ENCODE measurements at places on chromosomes 12 and 14.

DNA sequence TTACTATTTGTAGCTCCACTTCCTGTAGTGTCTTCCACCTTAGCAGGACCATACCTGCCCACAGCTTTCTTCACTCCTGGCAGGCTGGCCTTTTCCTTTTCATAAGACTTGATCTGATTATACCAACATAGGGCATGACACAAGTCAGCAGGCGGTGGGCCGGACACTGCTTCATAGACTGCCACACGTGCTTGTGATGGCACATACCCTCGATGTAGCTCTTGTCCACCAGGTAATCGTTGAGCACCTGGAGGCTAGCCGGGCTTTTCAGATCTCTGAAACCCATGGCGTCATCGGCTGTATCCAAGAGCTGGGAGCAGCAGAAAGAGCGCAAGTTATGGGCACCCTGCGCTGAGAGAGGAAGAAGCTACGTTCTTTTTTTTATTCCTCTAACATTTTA, 53.7 kb upstream of the TMEM263 start:
- no peak for DNase-seq

DNA sequence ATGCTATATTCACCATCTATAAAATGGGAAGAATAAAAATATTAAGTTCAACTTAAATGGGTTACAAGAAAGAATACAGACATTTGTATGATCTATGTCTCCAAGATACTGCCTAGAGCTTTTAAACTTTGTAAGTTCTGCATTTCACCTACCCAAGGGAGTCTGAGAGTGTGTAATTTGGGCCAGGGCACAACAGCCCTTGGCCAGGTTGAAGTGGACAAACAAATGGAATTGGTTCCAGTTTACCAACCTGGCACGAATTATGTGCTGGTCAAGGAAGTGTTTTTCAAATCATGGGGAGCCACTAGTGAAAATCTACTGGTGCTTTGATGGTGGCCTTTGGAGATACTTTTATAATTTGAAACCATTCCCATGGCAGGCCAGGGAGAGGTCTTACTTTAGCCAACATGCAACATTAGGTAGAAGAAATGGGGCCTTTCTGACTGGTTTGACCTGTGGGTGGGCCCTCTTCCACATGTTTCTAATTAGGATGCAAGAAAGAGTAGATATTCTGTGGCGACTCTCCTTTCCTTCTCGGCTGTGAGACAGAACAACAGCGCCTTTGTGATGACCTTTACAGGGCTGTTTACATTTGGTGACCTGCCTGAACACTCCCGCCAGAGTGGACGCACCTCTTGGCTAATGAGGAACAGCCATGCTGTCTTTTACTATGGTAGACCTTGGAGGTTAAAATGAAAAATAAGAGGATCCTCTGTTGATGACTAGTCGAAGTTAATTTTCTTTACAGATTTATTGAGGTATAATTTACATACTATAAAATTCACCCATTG, 476.6 kb downstream of the ZFP36L1 start:
- no peak for DNase-seq

- no peak for DNase-seq
Measured at GRCh38 chr14:103762036-103762435, 46.4 kb downstream of the ZFYVE21 start.

DNA sequence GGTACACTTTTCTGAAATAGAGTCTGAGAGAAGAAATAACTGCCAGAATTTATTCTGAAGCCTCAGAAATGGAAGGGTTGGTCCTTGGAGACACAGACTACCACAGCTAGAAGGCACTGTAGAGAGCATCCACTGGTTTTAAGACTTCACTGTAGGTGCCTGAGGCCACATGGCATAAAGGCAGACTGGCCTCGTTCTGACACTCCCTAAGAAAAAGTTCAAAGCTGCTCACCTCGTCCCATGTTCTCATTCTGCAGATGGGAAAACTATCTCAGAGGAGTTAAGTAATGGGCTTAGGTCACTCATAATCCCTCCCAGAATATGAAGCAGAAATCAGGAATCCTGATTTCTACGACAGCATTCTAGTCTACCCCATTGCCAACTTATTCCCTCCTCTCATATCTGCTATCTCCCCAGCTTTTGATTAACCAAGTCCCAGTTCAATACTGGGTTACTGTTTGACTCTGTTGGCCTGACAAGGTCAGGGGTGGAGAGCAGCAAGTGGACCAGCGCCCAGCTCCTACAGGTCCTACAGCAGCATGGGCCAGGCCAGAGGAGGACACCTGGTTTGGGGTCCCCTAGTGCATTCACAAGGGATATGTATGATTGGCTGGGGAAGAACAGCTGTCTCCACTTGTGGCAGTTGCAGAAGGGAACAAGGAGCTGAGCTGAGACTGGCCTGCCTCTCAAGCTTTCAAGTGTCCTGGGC, 3.7 kb downstream of the ITGA5 start:
- DNase-seq: no peak

DNA sequence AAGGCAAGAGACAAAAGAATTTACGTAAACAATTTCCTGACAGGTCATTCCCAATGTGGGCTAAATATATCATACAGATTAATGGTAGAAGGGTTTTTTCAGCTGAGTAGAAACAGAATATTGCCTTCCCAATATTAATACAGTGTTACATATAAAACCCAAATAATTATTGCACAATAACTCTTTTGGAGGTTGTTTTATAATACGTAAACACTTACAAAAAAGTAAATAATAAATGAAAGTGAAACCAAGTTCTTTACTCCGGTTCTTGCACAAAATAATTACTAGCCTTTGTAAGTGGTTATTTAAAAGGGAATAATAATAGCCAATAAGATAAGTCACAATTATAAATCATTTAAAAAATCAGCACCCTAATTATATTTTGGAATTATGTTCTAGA, 118.6 kb upstream of the SSTR1 start:
- no peak for DNase-seq

DNA sequence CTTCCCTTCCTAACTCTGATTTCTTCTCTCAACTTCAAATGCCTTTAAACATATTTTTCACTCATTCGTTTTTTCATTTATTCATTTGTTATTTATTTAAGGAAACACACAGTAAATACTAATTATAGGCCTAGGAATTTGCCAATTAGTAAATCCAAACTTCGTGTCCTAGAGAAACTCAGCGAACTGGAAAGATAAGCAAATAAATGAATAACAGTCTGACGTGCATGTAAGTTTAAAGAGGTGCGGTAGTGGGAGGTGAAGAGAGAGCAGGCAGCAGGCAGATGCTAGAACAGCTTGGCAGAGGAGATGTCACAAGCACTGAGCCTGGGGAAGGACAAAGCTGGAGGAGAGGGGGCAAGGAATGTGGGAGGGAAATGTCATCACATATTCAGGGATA, 228.2 kb downstream of the DPY19L2 start:
- DNase-seq: no peak

DNA sequence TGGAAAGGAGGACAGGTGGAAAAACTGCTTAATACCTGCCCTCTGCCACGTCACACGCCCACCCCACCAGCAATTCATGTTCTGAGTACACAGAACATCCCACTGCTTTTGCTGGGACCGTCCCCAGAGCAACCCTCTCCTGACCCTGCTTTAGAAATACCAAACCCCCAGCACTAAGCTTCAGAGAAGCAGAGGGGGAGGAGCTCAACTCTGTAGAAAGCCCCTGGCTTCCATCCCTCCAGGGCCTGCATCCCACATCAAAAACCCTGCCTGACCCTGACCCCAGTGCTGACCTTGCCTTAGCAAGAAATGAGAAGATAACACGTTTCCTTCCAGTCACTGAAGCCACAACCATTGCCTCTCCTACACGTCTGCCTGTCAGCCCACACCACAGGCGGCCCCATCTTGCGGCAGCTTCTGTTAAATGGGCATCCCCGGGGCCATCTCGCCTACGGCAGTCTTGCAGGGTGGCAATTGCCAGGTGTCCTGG, 19.7 kb downstream of the VDR start:
- DNase-seq: no peak

DNA sequence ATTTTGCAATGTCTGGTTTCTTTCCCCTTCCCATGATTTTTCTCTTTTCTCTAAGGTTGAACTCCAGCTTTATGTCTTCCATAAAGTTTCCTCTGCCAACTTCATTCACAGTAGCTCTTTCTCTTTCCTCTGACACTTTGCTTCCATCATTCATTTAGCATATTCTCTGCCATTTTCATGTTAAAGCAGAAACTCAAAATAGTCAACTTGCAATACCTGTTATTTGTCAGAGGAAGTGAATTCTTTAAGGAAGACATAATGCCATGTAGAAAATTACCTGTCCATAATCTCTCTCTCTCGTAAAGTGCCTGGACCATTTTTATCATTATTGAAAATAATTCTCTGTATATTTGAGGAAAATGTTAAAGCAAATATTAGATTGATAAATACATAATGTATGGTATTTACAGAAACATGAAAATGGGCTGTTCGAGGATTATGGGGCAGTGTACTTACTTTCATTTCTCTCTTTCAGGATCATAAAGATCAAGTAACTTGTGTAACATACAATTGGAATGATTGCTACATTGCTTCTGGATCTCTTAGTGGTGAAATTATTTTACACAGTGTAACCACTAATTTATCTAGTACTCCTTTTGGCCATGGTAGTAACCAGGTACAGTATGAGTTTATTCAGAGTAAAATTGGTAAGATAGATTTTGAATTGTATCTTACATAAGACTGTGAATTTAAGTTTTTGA, 12.6 kb downstream of the NEDD1 start:
- no peak for DNase-seq

- no peak for DNase-seq
Measured at GRCh38 chr12:8692573-8692972, 5.2 kb upstream of the RIMKLB start.

GRCh38 chr12:52519826-52520662, at the start of gene KRT5:
TSS of gene KRT5 (minus strand) at chr12:52520394. CDS start at chr12:52520296, 98 bp downstream.
- DNase-seq: no peak

DNA sequence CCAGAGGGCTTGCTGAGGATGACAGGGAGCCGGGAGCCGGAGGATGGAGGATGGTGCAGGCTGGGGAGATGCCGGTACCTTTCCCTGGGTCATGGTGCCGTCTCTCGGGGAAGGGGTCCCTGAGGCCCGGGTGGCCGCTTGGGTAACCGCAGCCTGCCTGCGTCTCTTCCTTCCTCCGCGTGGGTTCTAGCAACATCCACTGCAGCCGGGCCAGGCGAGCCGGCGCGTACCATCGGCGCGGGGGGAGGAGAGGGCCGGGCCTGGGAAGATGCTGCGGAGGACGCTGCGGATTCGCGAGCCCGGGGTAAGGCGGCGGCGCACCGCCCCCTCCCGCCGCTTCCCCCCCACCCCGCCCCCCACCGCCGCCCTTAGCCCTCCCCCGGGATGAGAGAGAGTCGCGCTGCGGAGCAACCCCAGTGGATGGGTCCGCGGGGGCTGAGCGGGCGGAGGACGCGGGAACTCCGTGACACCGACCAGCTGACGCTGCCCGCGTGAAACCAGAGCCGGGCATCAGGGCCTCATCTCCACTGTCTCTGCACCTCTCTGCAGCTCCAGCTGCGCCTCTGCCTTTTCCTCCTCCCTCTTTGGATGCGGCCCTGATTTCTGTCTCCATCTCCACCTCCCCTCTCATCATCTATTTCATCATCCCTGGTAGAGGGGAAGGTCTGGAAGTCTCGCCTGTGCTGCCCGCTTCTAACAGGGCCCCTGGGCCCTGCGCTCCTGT, at the start of gene FAIM2:
TSS of gene FAIM2 (minus strand) at position 201 of the 724 bp plus-strand sequence. CDS start at position 93, 108 bp downstream.
- peak; percentile 33 for DNase-seq

DNA sequence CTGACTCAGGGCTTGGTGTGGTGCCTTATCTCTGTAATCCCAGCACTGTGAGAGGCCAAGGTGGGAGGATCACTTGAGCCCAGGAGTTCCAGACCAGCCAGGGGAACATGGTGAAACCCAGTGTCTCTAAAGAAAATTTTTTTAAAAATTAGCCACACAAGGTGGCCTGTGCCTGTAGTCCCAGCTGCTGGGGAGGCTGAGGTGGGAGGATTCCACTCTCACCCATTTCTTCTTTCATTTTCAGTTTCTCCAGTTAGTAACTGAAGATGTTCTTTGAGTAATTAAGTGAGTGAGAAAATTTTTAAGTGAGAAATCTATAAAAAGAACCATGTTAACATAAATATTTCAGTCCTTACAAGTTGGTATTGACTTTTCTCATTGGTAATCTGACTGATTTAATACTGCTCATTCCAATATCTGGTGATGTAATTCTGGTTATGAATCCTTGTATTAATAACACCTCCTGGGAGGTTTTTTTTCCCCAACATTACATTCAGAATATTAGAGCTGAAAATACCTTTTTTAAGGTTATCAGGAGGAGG, 6.1 kb downstream of the METTL3 start:
- DNase-seq: no peak

- DNase-seq: no peak
Measured at GRCh38 chr14:101762530-101763101, 1.1 kb downstream of the PPP2R5C start.

DNA sequence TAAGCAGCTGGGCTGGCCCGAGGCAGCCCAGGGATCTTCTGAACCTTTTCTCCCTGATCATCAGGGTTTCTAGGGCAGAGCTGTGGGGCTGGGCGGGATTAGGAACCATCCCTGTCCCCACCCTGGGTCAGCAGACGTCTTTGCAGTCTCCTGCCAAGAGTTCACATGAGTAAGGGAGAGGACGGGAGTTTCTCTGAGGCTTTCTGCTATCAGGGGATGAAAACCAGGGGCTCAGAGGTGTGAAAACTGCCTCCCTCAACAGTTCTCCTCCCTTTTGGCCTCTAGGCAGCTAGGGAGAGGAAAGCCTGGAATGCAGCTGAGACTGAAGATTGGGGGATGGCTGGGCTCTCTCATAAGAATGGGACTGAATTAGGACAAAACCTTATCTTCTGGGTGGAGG, 7.9 kb downstream of the ZNF385A start:
- DNase-seq: no peak

DNA sequence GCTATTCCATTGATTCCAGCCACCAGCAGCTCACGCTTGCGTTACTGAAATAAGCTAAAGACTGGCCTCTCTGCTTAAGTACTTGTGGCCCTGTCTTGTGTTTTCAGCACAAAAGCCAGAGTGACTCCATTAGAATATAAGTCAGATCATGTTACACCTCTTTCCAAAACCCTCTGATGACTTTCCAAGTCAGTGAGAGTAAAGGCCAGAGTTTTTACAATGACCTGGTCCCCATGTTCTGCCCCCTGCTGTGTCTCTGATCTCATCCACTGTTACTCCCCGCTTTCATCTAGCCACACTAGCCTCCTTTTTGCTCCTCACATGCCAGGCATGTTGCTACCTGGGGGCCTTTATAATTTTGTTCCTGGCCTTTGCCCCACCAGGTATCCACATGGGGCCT, 6.9 kb upstream of the CKAP4 start:
- no peak for DNase-seq

GRCh38 chr14:78202976-78203375, 32.8 kb downstream of the NRXN3 start:
- DNase-seq: no peak

DNA sequence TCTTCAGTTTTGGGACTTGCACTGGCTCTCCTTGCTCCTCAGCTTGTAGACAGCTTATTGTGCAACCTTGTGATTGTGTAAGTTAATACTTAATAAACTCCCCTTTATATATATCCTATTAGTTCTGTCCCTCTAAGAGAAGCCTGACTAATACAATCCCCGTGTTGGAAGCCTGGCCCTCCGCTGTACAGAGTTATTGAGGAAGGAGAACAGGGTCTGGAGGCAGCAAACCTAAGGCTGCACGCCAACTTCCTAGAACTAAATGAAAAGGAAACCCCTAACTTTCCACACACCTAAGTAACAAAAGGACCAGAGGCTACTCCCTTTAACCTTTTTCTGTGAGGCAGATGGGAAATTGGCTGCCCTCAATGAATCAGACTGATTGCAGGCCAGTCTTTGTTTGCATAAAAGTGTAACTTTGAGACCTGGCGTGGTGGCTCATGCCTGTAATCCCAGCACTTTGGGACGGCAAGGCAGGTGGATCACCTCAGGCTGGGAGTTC, 42.6 kb upstream of the LIMA1 start:
- no peak for DNase-seq
